Liver (tissue), 10 donors: ENCODE measurements at places on chromosomes 4 and X. TPM values are rescaled to one million over a fixed set of nuclear protein-coding genes. Genes with fewer than 3 reads are reported as not detected.

Gene CITED1
- not detected for polyA plus RNA-seq

DNA sequence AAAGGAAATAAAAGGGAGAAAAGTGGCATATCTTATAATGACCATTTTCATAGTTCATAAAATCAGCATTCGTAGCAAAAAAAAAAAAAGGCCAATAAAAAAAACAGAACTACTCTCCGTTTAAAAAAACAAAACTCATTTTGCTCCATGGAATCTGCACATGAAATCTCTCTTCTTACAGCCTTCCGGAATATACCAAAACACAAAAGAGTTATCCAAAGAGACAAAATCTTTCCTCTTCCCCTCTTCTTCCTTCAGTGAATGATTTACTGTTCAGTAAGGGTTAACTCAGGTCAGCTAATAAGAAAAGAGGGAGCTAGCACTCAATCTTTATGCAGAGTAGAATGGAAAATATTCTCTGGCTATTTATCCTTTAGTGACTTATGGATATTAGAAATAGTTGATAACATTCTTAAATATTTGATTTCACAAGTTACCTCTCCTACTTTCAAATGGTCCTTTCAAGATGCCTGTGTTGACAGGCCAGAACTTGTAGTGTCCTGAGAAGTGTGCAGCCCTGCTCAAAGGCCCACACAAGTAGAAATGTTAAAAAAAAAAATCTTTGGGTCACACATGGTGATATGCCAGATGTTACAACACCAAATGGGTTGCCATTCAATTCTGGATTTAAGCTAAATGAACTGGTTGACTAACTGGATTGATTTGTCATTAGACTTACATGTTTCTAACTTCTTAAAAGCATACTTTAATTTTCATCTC, 42.1 kb downstream of the PDGFC start:
- DNase-seq = no peak

- no peak for DNase-seq
Measured at GRCh38 chr4:10963241-10963640, 278.7 kb upstream of the CLNK start.

GRCh38 chrX:13755254-13755653, 20.7 kb downstream of the OFD1 start:
- DNase-seq = no peak

DNA sequence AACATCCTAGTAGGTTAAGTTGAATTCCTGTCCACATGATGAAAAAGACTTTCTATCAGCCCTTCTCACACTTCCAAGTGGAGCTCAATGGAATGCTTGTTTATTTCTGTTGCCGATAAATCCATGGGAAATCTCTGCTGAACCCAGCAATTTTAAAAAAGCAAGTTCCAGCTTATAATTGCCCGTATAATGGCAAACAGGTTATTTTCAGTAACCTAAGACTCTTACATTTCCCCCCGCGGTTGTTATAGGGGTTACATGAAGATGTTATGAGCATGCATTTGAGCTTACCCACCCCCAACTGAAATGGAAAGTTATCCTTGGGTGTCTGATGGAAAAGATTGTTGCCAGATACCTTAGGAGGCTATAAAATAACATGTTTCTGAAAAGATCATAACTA, 136.2 kb downstream of the PALLD start:
- no peak for DNase-seq
